ENCODE measurements at places on chromosomes 5 and 9.

DNA sequence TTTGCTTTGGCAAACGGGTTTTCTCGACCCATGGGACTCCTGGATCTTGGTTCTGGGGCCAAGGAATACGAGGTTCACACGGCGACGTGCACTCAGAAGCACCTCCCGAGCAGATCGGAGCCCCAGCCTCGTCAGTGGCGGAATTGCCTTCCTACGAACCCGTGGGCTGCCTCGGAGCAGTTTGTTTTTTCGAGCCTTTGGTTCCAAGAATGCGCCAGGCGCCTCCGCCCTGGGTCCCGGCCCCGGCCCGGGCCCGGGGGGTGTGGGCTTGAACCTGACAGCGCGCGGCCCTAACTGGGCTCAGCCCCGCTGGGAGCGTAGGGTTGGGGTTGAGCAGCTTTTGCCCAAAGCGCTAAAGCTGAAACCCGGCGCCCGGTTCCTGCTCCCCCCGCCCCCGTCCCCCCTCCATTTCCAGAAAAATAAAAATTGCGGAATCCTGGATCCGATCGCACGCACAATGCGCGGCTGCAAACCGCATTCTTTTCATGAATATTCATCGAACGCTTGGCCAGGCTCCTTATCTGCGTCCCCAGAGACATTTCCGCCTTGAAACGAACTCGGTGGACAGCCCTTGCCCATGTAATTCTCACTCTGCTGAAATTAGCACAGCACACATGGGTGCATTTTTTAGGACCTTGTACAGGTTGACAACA is 1.0 kb downstream of the BASP1 start:
- peak; percentile 52 for DNase-seq

- DNase-seq: no peak
Observed at GRCh38 chr5:127353796-127354195, 63.2 kb downstream of the MEGF10 start.

- peak; percentile 91 for DNase-seq
Observed at GRCh38 chr5:139787568-139788293, 7.9 kb upstream of the PSD2 start.

GRCh38 chr9:88723751-88724150 is 188.8 kb downstream of the NXNL2 start:
- no peak for DNase-seq

DNA sequence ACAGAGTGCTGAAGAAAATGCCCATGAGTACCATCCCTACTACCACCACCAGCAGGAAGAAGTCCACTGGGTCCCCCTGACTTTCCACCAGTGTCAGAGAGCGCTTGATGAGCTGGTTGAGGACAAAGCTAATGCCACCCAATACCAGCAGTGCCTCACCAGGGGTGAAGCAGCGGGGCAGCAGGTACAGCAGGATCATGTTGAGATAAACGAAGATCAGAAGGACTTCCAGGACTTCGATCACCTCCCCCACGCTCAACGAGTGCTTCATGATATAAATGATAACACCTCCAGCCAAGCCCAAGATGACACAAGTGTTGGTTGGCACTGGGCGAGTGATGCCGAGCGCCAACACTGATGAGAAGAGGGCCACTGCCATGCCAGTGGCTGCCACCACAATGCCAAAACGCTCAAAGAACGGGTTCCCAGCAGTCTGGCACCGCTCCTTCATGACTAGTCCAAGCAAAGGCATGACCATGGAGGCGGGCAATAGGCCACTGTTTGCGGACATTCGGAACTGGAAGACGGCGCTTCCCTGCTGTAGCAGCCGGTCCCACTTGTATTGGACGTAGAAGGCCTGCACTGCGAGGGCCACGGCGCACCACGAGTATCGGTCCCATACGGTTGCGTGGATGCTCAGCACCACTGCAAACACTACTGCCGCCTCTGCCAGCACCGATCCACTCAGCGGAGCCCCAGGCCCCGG is 679 bp downstream of the DOLK start:
- no peak for DNase-seq

DNA sequence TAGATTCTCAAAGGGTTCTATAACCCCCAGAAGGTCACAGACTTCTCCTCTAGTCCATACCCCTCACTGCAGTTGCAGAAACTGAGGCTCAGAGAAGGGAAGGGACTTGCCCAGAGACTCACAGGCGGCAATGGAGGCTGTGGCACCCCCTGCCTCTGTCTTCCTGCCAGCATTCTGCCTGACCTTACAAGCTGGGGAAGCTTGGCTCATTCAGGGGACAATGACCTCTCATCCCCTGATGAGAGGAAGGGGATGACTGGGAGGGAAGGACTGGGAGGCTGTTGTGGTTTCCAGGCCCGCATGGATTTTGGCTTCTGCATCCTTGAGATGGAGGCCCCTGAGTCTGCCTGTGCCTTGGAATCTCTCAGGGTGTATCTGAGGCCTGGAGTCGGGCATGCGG is 897 bp downstream of the NDST1 start:
- DNase-seq: no peak

GRCh38 chr5:134236318-134236717 is 10.4 kb upstream of the PPP2CA start:
- DNase-seq: no peak

GRCh38 chr5:63495225-63495624 is 467.0 kb downstream of the HTR1A start:
- DNase-seq: no peak

GRCh38 chr5:39870137-39870536 is 445.4 kb upstream of the DAB2 start:
- no peak for DNase-seq

DNA sequence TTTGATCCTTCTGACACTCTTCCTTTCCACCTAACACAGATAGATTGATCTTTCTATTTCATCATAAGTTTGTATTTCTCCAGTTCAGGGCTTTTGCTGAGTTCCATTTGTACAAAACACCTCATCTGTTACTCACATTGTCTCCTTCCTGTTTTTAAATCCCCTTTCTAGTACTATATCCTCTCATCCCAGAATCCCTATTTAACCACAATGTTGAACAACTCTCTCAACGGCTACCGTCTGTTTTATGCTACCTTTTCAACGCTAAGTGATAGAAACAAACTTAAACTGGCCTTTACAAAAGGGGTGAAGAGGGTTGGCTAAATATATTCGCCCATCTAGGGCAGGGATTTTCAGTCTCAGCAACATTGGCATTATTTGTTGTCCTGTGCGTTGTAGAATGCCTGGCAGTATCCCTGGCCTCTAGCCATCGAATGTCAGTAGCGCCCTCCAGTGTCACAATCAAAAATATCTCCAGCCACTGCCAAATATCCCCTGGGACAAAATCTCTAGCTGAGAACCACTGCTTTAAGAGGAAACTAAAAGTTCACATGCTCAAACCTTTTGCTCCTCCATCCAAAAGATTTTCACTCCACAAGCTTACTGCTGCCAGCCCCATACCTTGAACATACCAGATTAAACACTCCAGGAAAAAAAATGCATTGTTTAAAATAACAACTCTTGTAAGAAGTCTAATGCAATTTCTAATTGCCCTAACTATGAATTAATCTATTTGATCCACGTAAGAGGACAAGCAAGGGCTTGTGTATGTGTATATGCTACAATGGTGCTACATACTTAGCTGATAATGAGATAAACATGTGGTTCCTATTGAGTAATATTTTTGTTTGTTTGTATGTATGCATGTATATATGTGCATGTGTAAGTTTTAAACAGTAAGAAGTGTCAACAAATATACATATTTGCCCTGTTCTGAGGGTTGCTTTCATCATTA is 344.0 kb downstream of the PTPRD start:
- DNase-seq: no peak

DNA sequence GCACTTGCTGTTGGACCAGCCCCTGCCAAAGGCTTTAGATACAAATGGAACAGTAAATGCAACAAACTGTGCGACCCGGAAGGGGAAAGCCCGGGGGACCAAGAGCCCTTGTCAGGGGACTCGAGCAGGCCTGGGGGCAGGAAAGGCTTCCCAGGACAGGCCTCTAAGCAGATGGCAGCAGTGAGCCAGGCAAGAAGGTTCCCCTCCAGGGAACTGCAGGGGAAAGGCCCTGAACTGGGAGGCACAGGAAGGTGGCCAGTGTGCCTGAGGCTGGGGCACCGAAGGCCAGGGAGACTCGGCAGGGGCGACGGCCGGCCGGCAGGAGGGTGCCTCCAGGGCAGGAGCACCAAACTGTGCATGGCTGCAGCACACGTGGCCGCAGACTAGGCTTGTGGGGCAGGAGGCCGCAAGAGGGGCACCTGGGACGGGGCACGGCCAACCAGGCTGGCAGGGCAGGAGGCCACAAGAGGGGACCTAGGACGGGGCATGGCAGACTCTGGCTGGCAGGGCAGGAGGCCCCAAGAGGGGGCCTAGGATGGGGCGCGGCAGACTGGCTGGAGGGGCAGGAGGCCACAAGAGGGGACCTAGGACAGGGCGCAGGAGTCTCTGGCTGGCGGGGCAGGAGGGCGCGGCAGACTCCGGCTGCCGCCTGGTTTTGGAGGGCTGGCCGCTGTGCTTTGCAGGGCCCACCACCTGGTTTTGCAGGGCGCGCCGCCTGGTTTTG is 10.0 kb downstream of the VAV2 start:
- peak; percentile 65 for DNase-seq

GRCh38 chr9:37551888-37552287 is 24.3 kb downstream of the FBXO10 start:
- DNase-seq: no peak

DNA sequence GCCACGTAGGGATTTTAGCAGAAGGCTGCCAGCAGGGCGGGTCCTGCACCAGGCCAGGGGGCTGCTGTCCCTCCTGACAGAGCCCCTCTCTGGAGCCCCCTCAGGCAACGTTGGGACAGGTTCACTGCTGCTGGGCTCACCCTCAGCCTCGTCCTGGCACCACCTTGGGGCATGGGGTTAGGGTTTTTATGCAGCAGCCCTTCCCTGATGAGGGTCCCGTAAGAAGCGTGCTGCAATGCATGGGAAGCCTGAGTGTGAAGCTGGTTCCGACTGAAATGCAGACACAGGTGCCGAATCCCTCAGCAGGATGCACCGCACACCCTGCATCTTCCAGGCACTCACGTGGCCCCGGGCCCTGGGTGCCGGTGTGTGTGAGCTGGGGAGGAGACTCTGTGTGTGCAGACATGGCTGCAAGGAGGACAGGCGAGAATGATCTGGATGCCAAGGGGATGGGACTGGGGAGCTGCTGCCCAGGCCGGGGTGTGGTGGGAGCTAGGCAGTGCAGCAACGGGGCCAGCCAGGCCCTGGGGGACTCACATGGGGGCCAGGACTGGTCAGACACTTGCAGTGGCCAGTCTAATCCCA is 27.1 kb downstream of the ZDHHC11B start:
- peak; percentile 28 for DNase-seq

- DNase-seq: no peak
Observed at GRCh38 chr9:88724331-88724730, 189.4 kb downstream of the NXNL2 start.

DNA sequence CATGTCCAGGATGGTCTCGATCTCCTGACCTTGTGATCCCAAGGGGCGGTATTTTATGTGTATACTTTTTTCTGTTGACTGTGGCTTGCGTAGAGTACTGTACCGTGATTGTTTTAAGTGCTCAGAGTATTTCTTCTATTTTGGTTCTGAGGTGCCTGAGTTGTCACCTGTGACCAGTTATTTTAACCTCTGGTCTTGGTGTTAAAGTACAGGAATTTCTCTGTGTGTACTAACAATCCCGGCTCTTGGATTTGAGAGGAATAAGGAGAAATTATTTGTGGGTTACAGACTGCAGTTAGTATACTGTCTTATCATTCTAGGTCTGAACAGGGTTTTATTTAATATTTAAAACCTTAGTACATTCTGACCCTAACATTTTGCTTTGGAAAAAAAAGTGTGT is 2.0 kb downstream of the ANKHD1 start:
- no peak for DNase-seq

DNA sequence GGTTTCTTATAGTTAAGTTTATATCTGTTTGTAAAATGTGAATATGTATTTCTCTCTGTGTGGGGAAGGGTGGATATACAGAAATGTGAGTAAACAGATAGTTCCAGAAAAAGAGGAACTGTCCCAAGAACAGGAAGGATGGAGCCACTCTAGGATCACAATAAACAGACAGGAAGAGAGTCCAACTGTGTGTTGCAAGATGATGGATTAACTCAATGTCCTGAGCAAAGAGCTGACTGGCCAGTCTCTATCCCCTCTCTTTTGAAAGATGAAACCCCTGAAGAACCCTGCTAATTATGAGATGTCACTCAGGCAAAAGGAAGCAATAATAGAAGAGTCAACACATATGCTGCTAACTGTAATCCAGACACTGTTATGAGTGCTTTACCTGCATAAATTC is 202.7 kb downstream of the SEMA6A start:
- no peak for DNase-seq
